Cortex of kidney (tissue), 1 donor: ENCODE measurements at places on chromosomes 3 and 15.

DNA sequence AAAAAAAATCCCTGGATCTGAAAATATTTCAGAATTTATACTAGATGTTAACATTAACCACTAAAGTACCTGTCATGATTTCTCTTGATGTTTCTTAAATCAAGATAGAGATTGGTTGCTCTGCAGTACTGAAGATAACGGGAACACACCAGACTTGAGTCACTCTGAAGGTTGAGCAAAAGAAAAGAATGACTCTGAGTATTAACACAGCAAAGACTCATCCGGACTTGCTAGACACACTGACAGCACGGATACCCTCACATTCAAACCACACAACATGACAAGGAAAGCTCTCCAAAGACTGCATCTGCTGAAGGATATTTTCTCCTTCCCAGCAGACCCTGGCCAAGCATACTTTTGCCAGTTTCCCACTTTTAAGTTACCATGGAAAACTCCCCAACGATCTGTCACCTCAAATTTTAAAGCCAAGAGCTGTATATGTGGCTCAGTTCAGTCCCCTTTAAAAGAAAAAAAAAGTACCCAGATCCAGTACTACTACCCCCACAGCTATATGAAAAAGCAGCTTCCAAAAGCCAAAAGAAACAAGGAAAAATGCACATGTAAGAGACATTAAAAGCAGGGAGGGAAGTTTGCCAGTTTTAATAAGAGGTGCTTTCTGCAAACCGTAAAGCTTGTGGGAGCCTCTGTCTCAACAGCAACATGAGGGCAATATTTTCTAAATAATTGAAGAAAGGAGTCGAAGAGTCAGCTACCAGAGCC lies 8.3 kb downstream of the EOGT start:
- no peak for DNase-seq

- DNase-seq, result no peak
These were observed 13.4 kb downstream of the TRA2B start for GRCh38 chr3:185924375-185924774.

DNA sequence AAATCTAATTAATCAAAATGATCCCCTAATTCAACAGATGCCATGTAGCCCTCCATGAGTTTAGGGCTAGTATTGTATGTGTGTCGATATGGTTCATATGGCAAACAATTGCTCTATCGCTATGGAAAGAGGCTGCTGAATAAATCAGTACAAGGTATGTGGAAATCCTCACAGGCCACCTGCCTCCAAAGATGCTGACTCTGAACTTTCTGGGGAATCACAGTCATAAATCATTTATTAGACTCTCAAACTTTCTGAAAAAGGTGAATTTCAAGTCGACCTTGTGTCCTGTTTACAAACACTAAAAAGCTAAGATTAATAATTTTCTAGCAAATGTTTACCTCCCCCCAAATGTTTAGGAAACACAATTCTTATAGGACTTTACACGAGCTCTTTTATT lies 462.6 kb downstream of the GABRG3 start:
- DNase-seq, result no peak

DNA sequence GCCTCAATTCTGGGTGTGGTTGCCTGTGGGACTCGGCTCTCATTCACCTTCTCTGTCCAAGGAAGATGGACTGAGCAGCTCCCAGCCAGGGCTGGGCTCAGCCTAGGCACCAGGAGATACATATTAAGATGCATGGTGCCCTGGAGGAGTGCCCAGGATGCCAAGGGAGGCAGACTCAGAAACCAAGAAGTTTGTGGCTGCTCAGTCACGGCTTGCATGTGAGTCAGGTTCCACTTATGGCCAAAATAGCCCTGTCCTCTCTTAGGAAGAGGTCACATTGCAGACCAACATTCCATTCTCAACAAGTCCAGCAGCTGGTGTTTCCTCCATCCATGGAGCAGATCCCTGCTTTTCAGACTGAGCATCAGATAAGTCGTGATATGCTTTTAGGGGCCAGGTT lies 21.8 kb downstream of the CDCP1 start:
- no peak for DNase-seq

GRCh38 chr3:34132069-34132692 lies 333.8 kb downstream of the PDCD6IP start:
- no peak for DNase-seq

DNA sequence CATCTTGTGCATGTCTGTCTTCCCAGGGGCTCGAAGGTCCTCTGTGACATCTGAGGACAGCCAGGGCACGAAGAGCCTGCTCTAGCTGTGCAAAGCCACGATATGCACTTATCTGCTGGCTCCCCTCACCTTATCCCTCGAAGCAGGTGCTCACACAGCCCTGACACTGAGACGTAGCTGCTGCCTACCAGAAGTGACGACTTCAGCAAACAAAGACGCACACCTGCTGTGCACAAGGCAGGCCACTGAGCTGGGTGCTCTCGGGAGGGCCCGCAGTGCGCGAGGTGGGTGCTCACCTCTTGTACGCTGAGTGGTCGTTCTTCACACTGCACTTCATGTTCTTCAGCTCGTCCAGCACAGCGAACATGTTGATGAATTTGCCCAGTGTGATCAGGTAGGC lies 37.3 kb downstream of the CYFIP1 start:
- DNase-seq, result no peak

GRCh38 chr15:60720493-60721256 lies 241.7 kb upstream of the ICE2 start:
- no peak for DNase-seq

- no peak for DNase-seq
These were observed 958.8 kb downstream of the IGSF11 start for GRCh38 chr3:118075873-118076272.

GRCh38 chr3:99551520-99551919 lies 86.9 kb upstream of the COL8A1 start:
- no peak for DNase-seq

DNA sequence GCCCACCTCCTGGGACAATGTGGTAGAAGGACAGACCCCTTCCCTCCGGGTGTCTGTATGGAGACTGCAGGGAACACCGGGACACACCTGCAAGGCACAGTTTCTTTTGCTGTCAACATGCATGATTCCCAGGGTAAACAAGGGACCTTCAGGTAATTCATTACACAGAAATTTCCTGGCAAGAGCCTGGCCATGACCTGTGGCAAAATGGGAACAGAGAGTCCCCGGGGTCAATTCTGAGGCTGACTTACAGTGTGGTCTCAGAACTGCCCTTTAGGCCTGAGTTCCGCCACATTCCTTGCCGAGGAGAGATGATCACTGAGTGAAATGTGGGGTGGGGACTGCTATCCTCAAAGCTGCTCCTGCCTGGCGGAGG lies 6.3 kb downstream of the STARD5 start:
- DNase-seq, result no peak
